ENCODE measurements at places on chromosomes 16 and 17. TPM values are rescaled to one million over a fixed set of nuclear protein-coding genes. Genes with fewer than 3 reads are reported as not detected.

Gene MYH1
- total RNA-seq: 0.21 TPM

Gene PRCD
- total RNA-seq: 7.1 TPM

DNA sequence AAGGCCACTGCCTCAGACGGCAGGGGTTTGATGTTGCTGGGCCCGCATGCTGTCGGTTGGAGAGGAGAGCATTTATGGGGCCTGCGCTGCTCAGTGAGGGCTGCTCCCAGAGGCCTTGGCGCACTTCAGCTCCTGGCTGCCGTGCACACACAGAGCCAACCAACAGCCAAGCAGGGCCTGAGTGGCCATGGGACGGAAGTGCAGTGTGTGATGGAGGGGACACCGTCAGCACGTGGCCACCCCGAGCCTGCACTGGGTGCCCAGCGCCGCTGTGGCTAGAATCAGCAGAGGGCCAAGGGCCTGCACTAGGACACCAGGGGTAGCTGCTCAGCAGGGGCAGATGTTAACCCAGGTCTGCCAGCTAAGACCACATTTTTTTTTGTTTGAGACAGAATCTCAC is 21.8 kb downstream of the KLHL36 start:
- no peak for DNase-seq

DNA sequence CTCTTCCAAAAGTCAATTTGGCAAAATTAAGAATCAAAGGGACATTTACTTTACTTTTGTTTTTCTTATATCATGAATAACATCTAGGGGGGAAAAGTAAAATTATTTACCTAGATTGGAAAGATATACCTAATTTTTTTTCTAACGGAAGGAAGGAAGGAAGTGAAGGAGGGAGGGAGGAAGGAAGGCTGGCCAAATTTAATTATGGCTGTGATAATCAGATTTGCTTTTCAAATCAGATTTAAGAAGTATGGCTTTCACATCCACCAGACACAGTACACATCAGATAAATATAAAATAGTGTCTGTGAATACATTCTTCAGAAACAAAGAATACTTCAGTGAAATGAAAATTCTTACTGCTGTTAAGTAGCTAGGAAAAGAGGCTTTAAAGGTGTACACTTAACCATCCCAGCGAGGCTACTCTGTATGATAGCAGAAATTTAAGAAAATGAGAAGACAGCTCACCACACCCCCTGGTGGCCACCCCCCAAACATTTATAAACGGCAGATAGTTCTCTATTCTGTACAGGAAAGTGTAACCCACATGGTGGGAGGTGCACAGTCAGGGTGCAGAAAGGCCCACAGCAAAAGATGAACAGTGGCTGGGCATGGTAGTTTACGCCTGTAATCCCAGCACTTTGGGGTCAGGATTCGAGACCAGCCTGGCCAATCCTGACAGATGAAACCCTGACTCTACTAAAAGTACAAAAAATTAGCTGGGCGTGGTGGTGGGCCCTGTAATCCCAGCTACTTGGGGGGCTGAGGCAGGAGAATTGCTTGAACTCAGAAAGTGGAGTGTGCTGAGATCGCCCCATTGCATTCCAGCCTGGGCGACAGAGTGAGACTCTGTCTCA is 150.8 kb downstream of the SSH2 start:
- peak; percentile 14 for DNase-seq

Gene ZNF750
- 3.1 TPM for total RNA-seq

GRCh38 chr17:21090902-21091618 is 35.7 kb upstream of the DHRS7B start:
- DNase-seq: no peak

- no peak for DNase-seq
Measured at GRCh38 chr17:4474093-4474492, 24.6 kb upstream of the SPNS2 start.
